Memory B cell (primary cell): ENCODE measurements at places on chromosomes 3 and 15.

DNA sequence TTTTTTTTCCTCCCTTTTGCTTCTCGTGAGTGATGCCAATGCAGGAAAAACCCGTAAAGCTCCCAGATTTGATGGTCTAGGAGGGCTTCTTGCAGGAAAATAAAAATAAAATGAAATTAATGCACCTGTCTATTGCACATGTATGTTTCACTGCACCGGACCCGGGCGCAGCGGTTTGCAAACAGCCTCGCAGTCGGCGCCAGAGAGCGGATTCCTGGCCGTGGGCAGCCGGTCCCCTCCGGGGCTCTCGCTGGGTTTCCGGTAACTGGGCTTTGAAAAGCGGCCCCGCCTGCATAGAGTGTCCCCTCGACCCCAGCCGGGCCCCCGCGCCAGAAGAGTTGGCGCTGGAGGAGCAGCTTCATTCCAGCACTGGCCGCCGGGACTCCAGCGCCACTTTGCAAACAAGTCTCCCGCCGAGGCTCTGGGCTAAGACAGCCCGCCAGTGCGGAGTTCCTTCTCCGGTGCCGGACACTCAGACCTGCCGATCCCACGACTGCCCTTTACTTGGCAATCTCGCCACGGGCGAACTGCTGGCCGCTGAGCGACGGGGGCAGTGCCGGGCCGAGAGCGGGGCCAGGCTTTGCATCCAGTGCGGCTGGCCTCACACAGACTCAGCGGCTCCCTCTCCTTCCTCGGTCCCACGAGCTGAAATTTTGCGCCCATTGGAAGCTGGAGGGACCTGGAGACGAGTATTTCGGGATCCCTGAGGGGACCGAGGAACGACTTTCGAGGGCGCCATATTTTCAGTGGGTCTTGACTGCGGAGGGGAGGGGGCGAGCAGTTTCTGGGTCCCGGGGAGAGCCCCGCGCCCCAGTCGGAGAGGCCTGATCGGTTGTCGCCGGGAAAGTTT is 225.9 kb upstream of the C2CD4B start:
- peak overlapping the region; percentile 92 for H3K4me3 ChIP-seq
- H3K36me3 ChIP-seq = no peaks in the 10 kb centered on the region
- peaks cover 11% of the 10 kb centered on the region for H3K27me3 ChIP-seq
- peak overlapping the region; percentile 69 for H3K27ac ChIP-seq
- H3K4me1 ChIP-seq = peaks cover 14% of the 10 kb centered on the region
- DNase-seq = peak; percentile 18

DNA sequence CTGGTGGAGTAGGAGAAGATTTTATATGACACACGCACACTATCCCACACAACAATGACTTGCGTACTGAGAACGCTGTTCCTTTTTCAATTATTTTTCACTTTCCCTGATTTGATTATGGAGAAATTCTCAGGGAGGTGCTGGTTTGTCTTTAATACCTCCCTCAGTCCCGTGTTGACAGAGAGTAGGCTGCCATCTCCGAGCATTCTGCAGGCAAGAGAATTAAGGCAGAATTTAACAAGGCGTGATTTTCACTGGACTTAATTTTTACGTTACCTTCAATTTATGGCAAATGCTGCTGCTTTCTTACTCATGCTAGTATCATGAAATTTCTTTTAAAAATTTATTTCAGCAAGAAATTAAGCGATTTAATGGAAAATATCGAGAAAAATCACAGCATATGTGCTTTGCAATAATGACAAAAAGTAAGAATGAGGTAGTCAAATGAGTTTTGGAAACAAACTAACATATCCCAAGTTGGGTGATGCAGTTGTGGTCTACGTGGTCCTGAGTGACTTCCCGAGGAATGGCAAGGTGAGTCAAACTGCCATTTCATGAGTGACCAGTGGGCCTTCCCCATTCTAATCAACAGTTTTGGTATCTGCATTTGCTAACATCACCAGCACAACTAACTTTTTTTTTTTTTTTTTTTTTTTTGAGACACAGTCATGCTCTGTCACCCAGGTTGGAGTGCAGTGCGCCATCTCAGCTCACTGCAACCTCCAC is 16.9 kb downstream of the DNASE1L3 start:
- H3K27ac ChIP-seq = no peak overlapping the region
- no peak for DNase-seq
- H3K27me3 ChIP-seq = no peaks in the 10 kb centered on the region
- no peak overlapping the region for H3K4me3 ChIP-seq
- peaks cover 20% of the 10 kb centered on the region for H3K4me1 ChIP-seq

- H3K4me3 ChIP-seq = no peak overlapping the region
- H3K4me1 ChIP-seq = no peaks in the 10 kb centered on the region
- no peaks in the 10 kb centered on the region for H3K36me3 ChIP-seq
- no peak for DNase-seq
- peaks cover 14% of the 10 kb centered on the region for H3K27me3 ChIP-seq
These were observed 88.7 kb upstream of the POMGNT2 start for GRCh38 chr3:43194490-43195114.

DNA sequence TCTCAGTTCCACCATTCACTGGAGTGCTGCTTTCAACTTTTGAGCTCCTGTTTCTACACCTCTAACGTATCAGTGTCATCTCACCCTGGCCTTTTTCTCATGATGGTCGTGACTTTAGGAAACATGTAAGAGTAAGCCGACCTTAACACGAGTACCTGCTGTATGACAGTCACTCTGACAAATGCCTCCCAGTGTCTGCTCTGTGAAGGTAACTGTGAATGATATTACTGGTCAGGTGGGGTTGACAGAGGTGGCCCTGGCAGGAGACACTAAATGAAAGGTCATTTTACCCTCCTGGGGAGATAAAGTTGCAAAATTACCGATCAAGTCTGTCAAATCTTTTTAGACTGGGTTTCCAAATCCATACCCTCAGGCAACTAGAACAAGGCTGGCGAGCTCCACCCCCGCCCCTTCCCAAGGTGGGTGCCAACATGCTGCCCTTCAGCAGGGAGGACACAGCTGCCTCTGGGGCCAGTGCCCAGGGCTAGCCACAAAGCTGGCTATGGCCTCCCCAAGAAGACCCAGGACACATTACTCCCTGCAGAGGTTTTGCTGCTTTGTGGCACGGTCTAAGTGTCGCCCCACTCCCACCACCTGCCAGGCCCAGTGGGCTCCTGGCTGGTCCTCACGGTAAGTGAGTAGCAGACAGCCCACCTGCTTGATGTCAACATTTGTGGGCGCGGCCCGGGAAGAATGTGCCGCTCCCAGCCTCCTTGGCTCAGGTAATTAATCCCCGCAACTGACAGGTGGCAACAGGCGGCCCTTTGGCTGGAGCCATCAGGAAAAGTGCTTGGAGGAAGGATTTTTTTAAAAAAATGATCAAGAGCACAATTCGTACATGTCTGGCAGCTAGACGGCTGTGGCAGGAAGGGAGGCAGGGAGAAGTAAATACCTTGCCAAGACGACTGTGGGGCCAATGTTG is 211.8 kb downstream of the TP63 start:
- peaks cover 2% of the 10 kb centered on the region for H3K4me1 ChIP-seq
- no peak overlapping the region for H3K4me3 ChIP-seq
- no peak overlapping the region for H3K27ac ChIP-seq

- H3K4me1 ChIP-seq = peaks cover 12% of the 10 kb centered on the region
- no peak for DNase-seq
- H3K36me3 ChIP-seq = no peaks in the 10 kb centered on the region
- no peaks in the 10 kb centered on the region for H3K27me3 ChIP-seq
- H3K27ac ChIP-seq = no peak overlapping the region
These were observed 130.3 kb downstream of the MDFIC2 start for GRCh38 chr3:70182166-70182565.

- peaks cover 20% of the 10 kb centered on the region for H3K36me3 ChIP-seq
- H3K4me3 ChIP-seq = no peak overlapping the region
- DNase-seq = no peak
- H3K27ac ChIP-seq = peak overlapping the region; percentile 72
- H3K27me3 ChIP-seq = no peaks in the 10 kb centered on the region
These were observed 50.1 kb downstream of the SETD2 start for GRCh38 chr3:47113669-47114365.

GRCh38 chr3:172189213-172189612 is 149.8 kb downstream of the FNDC3B start:
- H3K27ac ChIP-seq = no peak overlapping the region
- no peak overlapping the region for H3K4me3 ChIP-seq
- DNase-seq = no peak
- H3K4me1 ChIP-seq = no peaks in the 10 kb centered on the region
- H3K27me3 ChIP-seq = no peaks in the 10 kb centered on the region
- peaks cover 4% of the 10 kb centered on the region for H3K36me3 ChIP-seq

- H3K4me1 ChIP-seq = no peaks in the 10 kb centered on the region
- no peak overlapping the region for H3K27ac ChIP-seq
- H3K36me3 ChIP-seq = peaks cover 3% of the 10 kb centered on the region
- no peak for DNase-seq
- H3K4me3 ChIP-seq = no peak overlapping the region
These were observed 74.2 kb downstream of the MAGEF1 start for GRCh38 chr3:184637705-184638104.

- no peak overlapping the region for H3K4me3 ChIP-seq
- H3K27me3 ChIP-seq = peaks cover 5% of the 10 kb centered on the region
- H3K36me3 ChIP-seq = no peaks in the 10 kb centered on the region
- H3K4me1 ChIP-seq = no peaks in the 10 kb centered on the region
- no peak for DNase-seq
- no peak overlapping the region for H3K27ac ChIP-seq
These were observed 313.9 kb upstream of the NR2E3 start for GRCh38 chr15:71496336-71496955.

DNA sequence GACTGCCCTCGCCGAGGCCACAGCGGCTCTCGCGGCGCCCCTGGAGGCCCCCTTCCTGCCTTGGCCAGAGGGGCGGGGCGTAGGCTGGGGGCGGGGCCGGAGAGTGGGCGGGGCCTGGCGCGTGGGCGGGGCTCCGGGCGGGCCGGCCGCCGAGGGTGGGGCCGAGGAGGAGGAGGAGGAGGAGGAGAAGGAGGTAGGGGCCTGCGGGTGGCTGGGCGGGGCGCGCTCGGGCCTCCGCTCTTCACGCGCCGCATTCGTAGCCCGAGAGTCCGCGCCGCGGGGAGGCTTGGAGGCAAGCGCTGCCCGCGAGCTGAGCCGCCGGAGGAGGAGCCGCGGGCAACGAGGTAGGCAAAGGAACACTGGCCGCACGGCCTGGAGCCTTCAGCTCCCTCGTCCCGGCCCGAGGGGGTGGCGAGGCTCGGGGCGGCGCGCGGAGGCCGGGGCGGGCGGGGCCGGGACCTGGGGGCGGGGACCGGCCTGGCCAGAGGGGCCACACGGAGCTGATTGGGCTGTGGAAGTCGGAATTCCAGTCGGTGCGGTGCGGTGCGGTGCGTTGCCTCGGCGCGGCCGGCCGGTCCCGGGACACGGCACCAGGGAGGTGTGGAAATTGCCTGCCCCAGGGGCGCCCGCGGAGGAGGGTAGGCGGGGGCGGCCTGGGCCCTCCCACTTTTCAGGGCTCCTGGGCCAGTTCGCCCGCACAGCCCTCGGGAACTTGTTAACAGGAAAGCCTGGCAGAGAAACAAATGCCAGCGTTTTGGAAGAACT is at the start of gene PPP2R3A:
PPP2R3A (plus strand) TSS at position 223 of the 765 bp plus-strand sequence. CDS start 35,771 bp downstream, outside the sequence.
- H3K27ac ChIP-seq = no peak within 1 kb of the TSS
- peaks cover 9% of the 10 kb centered on the region for H3K27me3 ChIP-seq
- DNase-seq = peak; percentile 63
- H3K4me3 ChIP-seq = peak within 1 kb of the TSS; percentile 81
- H3K4me1 ChIP-seq = no peaks in the 10 kb centered on the region
- H3K36me3 ChIP-seq = peaks cover 2% of the 10 kb centered on the region

- no peaks in the 10 kb centered on the region for H3K27me3 ChIP-seq
- H3K27ac ChIP-seq = no peak overlapping the region
- H3K36me3 ChIP-seq = no peaks in the 10 kb centered on the region
- H3K4me1 ChIP-seq = peaks cover 14% of the 10 kb centered on the region
- DNase-seq = no peak
- no peak overlapping the region for H3K4me3 ChIP-seq
These were observed 17.1 kb downstream of the BHLHE40 start for GRCh38 chr3:4996223-4996765.

GRCh38 chr3:171436380-171436779 is 23.8 kb downstream of the TNIK start:
- no peaks in the 10 kb centered on the region for H3K4me1 ChIP-seq
- H3K27ac ChIP-seq = no peak overlapping the region
- no peak for DNase-seq
- H3K27me3 ChIP-seq = peaks cover 1% of the 10 kb centered on the region
- H3K4me3 ChIP-seq = no peak overlapping the region

DNA sequence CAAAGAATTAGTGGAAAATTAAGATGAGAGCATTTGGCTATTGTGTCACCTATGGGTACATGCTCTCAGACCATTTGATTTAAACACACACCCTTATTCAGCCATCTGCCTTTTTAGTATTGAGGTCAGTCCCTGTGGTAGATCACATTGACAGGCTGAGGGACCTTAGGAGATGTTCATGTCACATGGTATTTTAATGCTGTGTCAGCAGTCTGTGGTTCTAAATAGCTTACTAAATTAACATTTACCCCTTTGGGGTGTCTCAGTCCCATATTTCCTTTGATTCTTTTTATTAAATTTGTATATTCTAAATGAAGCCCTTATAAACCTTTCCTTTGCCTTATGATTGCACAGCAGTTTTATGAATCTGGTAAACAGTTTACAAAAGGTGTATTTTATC is 2.3 kb downstream of the RBM5 start:
- DNase-seq = no peak
- H3K4me3 ChIP-seq = peak overlapping the region; percentile 96
- H3K27me3 ChIP-seq = no peaks in the 10 kb centered on the region

GRCh38 chr3:45551214-45552010 is 43.1 kb upstream of the LIMD1 start:
- no peak for DNase-seq
- no peak overlapping the region for H3K27ac ChIP-seq
- no peaks in the 10 kb centered on the region for H3K27me3 ChIP-seq
- peaks cover 4% of the 10 kb centered on the region for H3K36me3 ChIP-seq
- H3K4me3 ChIP-seq = no peak overlapping the region

DNA sequence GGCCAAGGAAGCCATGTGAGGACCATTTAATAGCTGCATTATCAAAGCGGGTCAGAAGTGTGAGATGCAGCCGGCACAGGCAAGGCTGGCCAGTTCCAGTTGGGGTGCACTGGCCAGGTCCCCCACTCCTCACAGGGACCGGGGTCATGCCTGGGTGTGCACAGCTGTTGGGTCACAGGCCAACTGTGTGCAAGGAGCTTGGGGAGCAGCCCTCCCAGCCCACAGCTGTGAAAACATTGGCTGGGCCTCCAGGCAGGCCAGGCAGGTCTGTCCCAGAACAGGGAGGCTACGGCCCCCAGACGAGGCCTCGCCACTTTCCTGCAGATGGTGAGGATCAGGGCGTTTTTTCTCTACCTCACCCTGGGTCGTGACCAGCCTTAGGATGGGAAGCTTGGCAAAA is 521.0 kb downstream of the NTRK3 start:
- no peaks in the 10 kb centered on the region for H3K36me3 ChIP-seq
- no peak overlapping the region for H3K27ac ChIP-seq
- no peak overlapping the region for H3K4me3 ChIP-seq
- peaks cover 6% of the 10 kb centered on the region for H3K27me3 ChIP-seq
